ENCODE measurements at places on chromosomes 12 and 14.

DNA sequence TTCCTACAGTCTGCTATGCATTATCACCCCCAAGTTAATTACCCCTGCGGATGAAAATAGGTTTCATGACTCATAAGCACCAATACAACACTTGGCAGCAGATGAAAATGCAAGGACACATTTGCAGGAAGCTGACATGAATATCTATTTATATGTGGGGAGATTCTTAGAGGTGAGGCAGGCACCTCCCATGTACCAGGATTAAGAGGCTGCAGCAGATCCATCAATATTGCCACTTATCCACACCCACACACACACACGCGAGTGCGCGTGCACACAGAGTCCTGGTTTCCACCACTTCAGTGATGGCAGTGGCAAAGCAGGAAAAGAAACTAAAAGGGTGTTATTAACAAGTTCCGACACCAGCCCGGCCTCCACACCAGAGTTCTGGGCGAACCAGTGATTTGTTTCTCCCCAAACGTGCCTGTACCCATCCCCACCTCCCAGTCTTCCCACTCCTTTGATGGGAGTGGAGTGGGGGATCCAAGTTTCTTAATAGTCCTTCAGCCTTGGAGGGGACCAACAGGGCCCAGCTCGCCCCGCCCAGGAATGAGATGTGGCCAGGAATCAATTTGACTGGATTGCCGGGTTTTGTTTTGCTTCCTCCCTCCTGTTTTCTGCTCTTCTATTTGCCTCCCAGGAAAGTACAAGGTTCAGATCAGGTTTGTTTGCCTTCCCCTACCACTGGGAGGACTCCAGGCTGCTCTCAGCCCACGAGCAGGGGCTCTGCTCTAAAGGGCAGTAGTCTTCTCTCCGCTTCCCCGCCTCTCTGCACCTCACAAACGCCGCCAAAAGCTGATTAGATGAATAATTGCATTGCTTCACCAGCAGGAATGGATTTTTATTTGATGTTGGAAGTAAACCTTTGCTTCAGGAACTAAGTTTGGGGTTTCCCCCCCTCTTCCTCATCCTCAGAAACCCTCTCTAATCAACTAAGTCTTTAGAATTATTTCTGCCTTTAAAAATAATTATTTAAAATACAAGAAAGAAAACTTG lies 5.2 kb downstream of the IRF2BPL start:
- no peak for DNase-seq

- no peak for DNase-seq
Measured at GRCh38 chr12:42216737-42217136, 21.3 kb downstream of the YAF2 start.

- DNase-seq = no peak
Measured at GRCh38 chr12:116666305-116666673, 71.6 kb downstream of the SPRING1 start.

DNA sequence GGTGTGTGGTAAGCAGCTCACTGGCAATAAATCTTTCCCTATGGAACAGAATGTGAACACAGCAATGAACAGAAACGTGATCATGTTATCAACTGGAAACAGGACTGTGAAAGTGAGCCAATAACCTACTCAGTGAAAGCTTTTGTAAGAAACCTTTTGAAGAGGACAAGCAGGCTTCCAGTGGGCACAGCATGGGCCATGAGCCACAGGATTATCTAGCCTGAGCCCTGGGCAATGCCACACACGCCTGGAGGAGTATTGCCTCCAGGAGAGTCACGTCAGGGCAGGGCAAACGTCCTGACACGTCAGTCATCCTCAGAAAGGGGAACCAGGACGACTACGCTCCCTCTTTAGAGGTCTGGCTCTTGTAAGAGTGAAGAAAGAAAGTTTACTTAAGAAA lies 32.3 kb downstream of the NRDE2 start:
- no peak for DNase-seq

- DNase-seq = no peak
Measured at GRCh38 chr12:124827588-124828184, 36.0 kb downstream of the SCARB1 start.

- no peak for DNase-seq
Measured at GRCh38 chr14:90645842-90646443, 170.3 kb downstream of the TTC7B start.

DNA sequence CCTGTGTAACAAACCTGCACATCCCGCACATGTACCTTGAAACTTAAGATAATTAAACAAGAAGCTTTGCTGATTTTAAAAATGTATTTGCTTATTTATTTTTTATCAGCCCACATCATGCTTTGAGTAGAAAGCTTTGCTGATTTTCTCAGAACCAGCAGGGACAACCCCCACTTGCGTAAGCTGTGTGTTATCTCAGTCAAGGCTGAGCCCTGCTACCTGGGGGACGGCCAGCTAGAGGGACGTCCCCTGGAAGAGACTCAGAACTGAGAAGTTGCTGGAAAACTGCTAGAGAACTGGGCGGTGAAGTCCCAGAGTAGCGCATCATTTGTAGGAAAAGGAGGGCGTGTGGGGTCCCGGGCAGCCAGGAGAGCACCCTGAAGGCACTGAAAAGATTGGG lies 4.1 kb upstream of the PLEK2 start:
- DNase-seq = no peak

DNA sequence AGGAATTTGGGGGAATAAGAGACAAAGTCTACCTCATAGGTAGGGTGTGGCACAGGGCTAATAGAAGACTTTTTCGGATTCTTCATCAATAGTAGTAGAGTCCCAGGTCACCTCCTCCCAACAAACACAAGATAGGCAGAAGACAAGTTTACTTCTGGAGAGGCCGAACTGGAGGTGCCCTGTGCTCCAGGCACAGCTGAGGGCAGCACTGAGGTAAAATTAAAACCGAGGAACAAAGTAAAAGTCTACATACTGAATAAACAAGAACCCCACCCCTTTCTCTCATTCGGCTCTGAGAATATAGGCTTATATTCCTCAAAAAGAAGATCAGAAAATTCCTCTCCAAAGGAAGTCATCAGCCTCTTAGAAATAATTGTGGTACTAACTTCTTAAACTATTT lies 161.5 kb downstream of the SEC23A start:
- no peak for DNase-seq

DNA sequence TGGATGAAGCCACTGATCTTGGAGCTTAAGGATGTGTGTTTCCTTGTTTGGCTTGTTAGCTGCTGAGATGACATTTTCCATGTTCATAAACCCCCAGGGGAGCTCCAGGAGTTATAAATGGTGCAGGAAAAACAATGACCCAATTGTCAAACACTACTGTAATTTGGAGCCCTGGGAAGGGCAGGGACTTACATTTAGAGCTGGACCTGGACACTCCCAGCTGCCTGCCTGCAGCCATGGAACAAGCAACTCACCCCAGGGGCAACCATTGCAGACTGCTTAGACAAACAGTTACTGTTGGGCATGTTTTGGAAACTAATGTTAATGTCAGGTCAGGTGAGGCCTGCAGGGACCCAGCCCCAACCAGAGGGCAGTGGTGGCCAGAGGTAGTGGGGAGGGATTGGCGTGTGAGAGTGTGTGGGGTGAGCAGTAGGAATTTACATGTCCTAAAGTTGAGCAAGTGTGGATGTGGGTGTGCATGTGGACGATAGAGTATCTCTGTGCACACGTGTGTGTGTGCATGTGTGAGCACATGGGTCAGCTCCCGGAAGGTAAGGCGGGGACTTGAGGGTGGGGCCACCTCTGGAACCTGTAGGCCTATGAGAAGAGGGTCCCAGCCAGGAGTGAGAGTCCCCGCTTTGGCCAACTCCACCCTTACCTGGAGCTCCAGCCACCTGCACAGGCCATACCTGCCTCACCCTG lies 86.4 kb upstream of the NOS1 start:
- DNase-seq = no peak

- DNase-seq = no peak
Measured at GRCh38 chr14:50831726-50832168, 785 bp upstream of the NIN start.

GRCh38 chr14:51929166-51929565 lies 60.2 kb upstream of the RTRAF start:
- no peak for DNase-seq

- no peak for DNase-seq
Measured at GRCh38 chr14:70116278-70116677, 72.5 kb downstream of the SLC8A3 start.
